ENCODE measurements at places on chromosomes 16 and 17. TPM values are rescaled to one million over a fixed set of nuclear protein-coding genes. Genes with fewer than 3 reads are reported as not detected.
A peak's percentile ranks its signal among the peaks of the same experiment; 100 is the strongest.

The CES1 gene
- not detected for total RNA-seq

DNA sequence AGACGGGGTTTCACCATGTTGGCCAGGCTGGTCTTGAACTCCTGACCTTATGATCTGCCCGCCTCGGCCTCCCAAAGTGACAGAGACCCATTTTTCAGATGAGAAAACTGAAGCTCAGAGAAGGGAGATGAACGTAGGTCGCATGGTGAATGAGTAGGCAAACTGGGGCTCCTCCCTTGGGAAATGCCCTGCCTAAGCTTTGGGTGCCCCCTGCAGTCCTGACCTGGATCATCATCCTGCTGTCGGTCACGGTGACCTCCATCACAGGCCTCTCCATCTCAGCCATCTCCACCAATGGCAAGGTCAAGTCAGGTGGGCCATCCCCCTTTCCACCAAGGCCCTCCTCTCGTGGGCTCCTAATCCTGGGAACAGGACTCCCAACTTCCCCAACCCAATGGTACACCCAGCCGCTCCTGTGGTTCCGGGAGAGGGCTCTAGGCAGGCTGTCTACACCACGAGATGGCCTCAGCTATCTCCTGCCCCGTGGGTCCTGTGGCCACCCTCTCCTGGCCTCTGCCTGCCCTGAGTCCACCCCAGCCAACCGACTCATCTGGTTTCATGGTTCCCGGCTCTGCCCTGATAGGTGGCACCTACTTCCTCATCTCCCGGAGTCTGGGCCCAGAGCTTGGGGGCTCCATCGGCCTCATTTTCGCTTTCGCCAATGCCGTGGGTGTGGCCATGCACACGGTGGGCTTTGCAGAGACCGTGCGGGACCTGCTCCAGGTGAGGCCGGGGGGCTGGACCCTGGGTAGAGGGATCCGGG lies 4.7 kb downstream of the SLC12A3 start:
- peak; percentile 41 for DNase-seq

DNA sequence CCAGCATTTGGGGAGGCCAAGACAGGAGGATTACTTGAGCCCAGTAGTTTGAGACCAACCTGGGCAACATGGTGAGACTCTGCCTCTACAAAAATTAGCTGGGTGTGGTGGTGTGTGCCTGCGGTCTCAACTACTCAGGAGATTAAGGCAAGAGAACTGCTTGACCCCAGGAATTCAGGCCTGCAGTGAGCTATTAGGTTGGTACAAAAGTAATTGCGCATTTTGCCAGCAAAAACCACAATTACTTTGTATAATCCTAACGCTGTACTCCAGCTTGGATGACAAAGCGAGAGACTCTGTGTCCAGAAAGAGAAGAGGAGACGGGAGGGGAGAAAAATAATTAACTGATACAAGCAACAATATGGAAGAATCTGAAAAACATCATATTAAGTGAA lies 32.7 kb downstream of the YWHAE start:
- DNase-seq, result no peak

DNA sequence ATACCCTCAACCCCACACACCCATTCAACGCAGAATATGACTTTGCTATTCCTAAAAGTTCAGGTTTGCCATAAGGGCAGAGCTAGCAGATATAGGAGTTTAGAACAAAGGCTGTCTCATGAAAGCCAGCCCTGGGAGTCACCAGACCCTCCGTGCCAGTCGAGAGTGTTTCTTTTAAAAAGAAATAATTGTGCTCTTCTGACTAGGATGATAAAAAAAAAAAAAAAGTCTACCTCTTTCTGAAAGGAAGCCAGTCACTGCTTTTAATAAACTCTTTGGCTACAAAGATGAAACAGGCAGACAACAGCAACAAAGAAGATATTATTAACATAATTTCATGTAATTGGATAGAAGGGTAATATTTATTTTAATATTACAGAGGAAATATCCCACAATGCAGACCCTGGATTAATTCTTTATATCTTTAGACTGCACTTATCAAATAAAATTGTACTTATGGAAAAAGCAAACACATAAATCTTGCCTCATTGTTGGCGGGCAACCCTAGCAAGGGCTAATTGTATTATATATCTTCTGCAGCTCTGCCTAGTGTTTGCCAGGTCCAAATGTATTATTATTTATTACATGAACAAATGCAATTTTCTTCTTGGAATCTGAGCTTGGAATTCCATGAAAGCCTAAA lies 277.5 kb upstream of the DYNLRB2 start:
- no peak for DNase-seq

- DNase-seq, result no peak
These were observed 19.1 kb downstream of the UNC13D start for GRCh38 chr17:75825149-75825552.

DNA sequence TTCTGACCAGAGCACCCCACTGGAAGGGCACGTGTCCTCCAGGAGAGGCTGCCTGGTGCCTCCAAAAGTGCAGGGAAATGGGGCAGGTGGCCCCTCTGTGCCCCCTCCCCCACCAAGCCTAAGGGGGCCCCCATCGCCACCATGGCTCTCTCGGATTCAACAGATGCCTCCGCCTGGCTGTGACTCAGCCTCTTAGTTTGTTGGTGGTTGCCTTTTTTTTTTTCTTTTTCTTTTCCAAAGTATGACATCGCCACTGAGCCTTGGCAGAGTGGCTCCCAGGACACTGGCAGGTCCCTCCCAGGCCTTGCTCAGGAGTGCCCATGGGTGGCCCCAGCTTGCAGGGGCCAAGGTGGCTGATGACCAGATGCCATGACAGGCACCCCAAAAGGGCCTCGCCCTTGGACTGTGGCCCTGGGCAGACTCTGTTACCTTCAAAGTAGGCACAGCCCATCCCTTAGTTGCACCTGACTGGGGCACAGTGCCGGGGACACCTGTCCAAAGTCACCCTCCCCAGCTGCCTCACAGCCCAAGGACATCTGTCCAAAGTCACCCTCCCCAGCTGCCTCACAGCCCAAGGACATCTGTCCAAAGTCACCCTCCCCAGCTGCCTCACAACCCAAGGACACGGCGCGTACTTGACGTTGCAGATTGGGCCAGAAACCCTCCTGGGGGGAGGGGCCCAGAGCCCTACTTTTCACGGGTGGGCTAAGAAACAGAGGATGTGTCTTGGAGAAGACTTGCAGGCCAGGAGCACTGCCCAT lies 29.6 kb downstream of the NPTX1 start:
- DNase-seq, result no peak

The CCL7 gene
- not detected for total RNA-seq

DNA sequence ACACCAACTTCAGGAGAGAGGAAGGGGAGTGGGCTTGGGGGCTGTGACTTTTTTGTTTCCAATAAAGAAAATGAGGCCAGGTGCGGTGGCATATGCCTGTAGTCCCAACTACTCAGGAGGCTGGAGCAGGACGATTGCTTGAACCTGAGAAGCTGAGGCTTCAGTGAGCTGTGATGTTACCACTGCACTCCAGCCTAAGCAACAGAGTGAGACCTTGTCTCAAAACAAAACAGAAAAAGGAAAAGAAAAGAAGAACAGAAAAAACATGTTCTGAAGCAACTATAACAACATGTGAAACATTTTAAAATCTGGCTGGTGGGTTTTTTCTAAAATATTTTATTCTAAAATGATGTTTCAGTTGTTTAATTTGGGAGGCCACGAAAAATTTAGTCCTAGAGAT lies 554.0 kb upstream of the ZFHX3 start:
- no peak for DNase-seq

DNA sequence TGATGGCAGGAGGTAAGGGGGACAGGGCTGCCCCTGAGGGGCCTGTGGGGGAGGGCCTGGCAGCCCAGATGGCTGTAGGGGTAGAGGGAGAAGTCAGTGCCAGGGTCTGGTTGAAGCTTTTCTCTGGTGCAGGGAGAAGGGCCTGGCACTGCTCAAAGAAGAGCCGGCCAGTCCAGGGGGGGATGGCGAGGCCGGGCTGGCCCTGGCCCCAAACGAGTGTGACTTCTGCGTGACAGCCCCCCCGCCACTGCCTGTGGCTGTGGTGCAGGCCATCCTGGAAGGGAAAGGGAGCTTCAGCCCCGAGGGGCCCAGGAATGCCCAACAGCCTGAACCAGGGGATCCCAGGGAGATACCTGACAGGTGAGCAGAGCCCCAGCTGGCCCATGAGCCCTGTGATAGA lies 2.8 kb upstream of the NOL3 start:
- DNase-seq, result no peak

DNA sequence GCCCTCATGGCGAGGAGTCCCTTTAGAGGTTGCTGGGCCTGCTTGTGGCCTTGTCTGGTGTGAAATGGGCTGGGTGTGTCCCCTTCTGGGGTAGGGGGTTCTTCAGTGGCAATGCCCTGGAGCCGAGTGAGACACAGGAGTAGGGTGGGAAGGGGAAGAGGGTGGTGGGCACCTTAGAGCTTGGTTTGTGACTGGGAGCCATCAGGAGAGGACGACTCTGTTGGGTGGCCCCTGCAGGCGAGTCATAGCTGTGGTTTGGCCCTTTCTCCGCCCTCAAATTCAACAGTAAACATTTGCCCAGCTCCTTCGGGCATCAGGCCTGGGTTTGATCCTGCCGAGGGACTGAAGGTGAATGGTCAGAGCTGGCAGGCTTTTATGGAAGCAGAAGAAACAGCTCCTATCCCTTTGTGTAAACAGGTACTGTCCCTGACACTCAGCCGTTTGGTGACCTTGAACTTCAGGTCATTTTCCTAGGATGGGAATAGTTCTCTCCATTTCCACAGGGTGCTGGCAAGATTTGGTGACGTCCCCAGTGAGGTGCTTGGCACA lies 2.9 kb downstream of the E4F1 start:
- no peak for DNase-seq

DNA sequence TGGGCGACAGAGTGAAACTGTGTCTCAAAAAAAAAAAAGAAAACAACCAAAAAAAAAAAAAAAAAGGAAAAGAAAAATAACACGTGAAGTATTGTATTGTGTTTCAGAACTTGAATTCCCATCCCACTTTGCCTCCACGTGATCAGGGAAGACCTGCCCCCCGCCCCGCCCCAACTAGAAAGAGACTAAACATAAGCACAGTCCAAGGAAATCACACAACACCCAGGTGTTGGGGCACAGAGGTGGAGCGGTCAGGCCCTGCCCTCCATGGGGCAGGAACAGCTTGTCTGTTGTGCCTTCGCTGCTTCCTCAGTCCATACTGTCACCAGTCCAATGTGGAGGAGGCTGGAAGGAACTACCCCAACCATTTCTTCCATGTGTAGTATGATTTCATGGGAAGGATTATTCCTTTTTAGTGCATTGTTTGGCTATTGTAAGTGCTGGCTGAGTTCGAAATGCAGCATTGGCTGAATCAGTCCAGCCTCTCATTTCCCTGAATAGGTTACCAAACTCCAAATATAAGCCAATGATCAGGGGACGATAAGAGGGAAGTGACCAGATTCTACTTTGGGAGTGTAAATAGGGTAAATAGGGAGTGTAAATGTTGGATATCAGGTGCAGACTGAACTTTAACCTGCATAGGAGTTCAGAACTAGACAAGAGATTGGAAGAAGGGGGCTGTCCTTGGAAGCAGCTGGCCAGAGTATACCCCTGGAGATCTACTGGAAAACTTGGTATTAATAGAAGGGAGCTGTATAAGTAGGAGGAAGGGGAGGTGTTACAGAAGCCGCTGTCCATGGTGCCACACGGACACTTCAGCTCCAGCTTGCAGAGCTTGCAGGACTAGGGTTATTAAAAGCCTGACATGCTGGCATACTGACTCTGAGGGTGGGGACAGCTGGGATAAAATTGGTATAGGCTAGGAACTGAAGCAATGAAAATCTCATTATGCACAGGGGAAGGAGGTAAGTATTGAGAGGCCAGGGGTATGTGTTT lies 50.7 kb downstream of the TANGO6 start:
- no peak for DNase-seq

DNA sequence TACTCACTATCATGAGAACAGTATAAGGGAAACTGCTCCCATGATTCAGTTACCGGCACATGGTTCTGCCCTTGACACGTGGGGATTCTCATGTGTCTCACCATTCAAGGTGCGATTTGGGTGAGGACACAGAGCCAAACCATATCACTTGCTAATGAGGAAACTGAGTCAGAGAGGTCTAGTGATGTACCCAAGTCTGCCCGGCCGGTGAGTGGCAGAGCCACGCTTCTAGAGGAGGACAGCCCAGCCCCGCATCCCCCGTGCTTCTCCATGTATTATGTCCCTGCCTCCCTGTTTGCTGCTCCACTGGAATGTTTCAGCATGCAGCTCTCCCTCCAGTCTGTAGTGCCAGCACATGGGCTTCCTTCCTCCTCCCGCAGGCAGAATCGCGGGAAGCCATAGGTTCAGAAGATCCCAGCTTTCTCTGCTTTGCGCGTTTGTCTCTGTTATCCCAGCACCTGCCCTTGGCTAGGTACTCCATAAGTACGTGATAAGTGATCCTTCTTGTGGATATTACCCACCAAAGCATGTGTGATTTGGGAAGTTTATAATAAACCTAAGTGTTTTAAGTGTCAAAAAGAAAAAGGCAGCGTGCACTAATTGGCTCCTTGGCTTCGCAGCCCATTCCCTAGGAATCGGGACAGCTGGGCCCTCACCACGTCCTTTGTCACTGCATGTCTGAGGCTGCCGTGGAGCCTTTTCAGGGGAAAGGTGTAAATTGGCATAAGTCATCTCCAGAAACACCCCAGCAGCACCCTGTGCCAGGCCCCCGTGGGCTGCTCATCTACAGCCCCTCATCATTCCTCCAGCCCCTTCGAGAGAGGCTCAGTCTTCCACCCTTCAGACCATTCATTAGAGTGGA lies 103.8 kb downstream of the CLEC16A start:
- no peak for DNase-seq

DNA sequence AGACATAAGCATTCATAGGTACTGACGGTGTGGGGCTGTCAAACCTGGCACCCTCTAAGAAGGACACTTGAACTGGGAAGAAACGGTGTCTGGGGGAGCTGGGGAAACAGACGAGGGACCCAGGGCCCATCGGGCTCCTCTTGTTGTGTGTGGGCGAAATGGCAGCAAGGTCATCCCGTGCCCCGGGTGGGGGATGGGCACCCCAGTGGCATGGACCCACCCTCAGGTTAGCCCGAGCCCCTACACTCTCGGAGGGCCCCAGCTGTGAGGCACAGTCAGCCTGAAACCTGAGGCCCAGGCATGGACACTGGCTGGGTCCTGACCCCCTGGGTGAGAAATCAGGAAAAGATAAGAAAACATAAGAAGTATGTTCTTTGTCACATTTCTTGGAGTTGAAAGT lies 57.1 kb downstream of the MYO18A start:
- DNase-seq, result no peak

The CDC6 gene
- total RNA-seq, result 9.7 TPM

GRCh38 chr17:80846932-80847331 lies 144.7 kb upstream of the CHMP6 start:
- DNase-seq, result no peak

The ABCA9 gene
- total RNA-seq, result 0.10 TPM

The OTOP2 gene
- total RNA-seq, result not detected
